ENCODE measurements at places on chromosomes 12 and 14. TPM values are rescaled to one million over a fixed set of nuclear protein-coding genes. Genes with fewer than 3 reads are reported as not detected.

Gene KRT6A
- total RNA-seq = not detected

Gene GPR132
- total RNA-seq = 2.4 TPM

DNA sequence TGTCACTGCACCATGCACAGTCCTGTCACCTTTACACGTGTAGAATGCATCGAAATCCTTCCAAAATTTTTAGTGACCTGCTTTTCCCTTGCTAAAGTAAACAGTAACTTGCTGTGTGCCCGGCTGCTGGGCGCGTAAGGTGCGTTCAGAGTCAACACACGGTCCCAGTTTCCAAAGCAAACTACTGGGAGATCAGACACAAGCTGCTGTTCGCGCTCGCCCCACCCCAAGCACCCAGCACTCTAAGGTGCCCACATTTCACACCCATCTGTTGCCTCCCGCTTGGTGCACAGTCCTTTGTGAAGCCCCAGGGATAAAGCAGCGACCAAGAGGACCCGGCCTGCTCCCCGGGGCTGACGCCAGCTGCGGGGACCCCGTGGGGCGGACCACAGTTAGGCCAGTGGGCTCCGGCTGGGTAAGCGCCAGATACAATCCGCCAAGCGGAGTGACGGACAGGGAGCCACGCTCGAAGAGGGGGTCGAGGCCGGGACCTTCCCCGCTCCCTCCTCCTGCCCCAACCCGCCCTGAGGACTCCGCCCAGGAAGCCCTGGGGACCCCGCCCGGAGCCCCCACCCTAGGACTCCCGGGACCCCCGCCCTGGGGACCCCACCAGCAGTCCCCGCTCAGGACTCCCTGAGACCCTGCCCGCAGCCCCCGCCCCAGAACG, 633 bp downstream of the STX2 start:
- peak; percentile 23 for DNase-seq

DNA sequence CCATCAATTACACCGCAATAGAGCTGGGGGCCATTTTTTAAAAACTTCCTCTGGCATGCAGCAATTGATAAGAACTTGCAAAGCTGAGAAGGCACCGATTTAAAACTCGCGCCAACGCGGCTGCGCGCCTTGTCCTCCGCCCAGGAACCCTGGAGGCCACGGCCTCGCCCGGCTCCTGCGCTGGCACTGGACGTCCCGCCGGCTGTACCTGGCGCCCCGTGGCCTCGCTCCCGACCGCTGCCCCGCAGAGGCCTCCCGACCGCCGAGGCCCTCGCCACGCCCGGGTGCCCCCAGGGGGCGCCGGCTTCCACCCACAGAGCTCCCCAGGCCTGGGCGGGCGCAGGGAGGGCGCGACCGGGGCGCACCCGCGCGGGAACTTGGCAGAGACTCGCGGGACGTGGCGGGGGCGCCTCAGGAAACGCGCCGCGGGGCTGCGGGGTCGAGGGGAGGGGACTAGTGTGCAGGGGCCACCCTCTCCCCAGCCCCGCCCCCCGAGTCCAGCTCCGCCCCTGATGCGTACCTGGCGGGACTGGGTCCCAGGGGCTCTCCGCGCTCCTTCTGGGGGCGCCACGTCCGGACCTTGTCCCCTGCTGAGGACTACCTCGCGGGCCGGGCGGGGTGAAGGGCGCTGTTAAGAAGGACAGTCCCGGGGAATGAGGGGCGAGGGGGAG, 65.7 kb downstream of the TNFAIP2 start:
- DNase-seq = no peak

DNA sequence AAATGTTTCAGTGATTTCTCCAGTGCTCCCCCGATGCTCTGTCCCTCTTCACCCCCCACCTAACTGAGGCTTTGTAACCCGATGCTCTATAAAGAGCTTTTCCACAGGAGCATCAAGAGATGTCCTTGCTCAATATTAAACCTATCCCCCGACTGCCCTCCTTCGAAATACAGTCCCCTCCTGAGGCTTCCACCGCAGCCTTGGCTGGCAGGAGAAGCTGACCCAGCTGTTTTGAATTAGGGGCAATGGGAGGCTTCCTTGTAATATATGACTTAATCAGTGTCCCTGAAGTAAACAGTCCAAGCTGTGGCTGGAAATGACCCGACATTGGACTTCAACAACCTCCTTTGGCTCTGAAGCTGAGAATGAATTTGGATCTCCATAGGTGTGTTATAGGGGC, 62.4 kb downstream of the TMEM30B start:
- no peak for DNase-seq

DNA sequence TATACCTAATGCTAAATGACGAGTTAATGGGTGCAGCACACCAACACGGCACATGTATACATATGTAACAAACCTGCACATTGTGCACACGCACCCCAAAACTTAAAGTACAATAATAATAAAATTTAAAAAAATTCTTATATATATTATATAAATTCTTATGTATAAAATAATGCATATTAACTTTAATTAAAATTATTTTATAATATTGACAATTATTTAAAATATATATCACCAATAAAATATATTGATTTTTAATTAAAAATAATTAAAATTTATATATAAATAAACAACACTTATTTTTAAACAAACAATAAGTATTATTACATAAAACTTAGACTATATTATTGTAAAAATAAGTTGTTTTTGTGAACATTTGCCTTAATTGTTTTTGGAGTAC, 188.8 kb downstream of the SYT1 start:
- no peak for DNase-seq
